ENCODE measurements at places on chromosomes 12 and 14.

DNA sequence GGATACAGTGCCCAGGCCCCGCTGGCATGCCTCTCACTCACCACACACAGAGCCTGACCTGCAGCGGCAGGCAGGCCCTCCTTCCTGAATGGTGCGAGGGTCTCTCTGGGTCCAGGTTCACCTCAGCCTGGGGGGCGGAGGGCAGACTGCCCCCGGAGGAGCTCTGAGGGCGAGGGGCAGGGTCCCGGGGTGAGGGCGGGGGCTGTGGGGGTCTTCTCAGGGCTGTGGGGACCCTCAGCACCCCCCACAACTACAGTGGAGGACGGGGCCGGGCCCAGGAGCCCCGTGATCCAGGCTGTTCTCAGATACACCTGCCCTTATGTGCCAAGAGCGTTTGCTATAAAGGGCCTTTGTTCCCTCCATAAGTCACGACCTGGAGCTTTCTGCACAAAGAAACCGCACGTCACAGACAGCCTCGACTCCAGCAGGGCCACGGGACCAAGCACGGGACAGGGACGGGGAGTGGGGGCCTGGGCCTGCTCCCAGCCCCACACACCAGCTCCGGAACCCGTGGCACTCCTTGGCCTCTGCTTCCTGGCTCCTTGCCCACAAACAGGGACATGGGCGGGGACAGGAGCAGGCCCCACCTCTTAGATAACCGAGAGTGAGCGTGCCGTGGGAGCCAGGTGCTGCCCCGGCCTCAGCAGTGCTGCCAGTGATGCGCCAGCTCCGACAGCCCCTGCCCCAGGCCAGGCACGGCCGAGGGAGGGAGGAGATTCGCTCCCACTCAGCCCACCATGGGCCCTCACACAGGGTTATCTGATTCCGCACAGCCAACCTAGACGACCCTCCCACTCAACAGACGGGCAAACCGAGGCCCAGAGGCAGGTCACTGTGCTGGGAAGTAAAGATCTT, 101.9 kb downstream of the RFLNA start:
- DNase-seq = no peak

DNA sequence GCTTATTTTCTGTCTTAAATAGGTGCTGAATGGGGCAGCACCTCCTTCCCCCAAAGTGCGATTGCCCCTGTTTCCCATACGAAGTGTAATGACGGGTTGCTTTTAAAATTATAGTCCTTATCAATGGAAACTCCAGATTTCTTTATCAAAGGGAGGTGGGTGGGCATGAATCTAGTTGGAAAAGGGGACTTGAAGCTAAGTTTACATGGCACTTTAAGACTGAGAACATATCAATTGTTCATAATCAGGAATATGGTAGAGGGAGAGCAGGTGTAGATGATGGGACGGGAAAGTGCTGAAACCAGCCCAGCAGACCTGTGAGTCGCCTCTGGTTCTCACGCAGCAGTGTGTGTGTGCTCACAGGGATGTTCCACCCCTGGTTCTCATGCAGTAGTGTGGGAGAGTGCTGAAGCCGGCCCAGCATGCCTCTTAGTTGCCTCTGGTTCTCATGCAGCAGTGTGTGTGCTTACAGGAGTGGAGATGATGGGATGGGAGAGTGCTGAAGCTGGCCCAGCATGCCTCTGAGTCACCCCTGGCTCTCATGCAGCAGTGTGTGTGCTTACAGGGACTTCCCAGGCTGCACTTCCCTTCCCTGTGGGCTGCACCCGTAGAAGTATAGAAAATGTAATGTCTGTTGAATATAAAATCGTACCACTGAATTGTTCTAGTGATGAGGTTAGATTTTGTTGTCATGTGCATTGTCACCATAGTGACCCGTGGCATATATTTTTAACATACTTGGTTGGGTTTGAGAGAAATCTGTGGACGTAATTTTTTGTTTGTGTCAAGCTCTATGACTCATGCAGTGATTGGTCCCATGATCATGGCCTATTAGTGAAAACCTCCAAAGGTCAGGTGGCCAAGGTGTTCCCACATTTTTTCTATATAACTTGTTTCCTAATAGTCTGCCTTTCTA, 51.6 kb downstream of the GPATCH2L start:
- DNase-seq = no peak

DNA sequence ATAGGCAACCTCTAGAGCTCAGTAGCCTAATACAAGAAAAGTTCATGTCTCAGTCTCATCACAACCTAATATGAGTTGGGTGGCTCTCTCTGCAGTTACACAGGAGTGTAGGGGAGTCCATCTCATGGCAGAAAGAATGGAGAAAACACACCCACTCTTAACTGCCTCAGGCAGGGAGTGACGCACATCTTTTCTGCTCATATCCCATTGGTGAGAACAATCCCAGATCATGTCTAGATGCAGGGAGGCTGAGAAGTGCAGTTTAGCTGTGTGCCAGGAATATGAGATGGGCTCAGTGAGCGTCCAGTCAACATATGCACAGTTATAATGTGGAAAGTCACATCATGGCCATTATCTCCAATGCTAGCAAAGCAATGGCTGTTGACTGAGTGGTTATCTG, 59.3 kb upstream of the KCNA5 start:
- no peak for DNase-seq

GRCh38 chr12:18967814-18968213, 161.7 kb upstream of the PLEKHA5 start:
- DNase-seq = no peak

DNA sequence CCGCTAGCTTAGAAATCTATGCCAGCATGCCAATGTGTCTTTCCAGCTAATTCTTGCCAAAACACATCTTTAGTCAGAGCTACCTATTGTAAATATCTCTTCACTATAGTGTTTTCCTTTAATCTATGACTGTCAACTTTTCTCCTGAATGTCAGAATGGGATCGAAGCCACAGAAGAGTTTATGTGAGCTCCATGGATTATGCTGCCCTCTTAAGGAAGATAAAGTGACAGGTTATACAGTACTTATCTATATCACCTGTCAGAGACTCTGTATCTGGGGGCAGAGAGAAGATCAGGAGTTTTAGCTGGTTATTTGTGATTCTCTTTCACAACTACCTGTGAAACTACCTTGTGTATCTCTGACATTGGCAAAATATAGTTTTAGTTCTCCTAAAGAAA, 204.3 kb upstream of the SEL1L start:
- DNase-seq = no peak

GRCh38 chr12:31324845-31325523, 966 bp downstream of the SINHCAF start:
- DNase-seq = peak; percentile 44

DNA sequence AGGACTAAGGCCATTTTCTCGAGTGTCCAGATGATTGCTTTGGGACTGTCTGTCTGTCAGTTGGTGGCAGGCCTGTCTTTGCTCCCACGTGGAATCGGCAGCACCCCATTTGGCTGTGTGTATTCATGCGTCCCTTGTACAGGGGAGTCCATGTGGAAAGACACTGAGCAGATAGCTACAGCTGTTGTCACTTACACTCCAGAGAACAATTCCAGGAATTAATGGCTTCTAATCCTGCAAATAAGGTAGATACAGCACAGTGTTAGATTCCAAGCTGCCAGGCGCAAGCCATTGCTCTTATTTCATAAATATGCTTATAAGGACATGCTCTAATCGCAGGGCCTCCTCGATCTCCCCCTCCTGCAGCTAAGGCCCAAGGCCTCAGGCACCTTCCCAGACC, 208.8 kb downstream of the VRK1 start:
- no peak for DNase-seq

DNA sequence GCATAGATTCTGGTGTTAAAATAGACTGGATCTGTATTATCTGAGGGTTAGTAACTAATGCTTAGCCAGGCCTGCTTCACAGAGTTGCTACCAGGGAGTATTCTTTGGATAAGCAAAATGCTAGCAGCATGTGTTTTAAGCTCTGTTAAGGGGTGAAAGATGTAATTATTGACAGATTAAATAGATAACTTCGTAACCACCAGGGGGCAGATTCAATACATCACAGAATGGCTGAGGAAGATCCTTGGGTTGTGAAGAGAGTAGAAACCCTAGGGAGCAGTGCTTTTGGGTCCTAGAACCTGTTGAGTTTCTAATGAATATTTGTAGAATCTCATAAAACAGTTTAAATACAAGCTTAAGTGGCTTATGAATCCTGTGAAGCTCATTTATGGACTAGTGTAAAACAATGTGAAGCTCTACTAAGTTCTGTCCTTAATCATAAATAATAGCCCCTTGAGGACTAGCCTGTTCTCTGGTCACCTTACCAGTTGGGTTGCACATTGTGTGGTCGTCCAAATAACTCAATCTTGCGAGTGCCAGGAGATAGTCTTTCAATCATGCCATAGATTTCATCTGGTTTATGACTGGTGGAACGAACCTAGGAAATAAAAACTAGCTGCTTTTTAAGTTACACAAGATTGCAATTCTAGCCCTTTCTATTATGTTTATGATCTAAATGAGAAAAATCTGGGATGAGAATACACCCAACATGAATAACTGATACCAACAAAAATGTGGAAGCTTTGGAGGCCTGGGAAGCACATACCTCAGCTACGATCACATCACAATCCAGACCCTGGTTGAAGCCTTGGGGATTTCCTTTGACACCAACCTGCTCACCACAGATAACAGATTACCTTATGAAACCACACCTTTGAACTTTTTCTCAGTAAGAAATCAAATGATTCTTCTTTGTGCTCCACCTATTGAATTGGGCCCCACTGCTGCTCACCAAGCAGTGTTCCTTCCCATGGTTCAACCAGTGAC, 12.3 kb downstream of the METTL3 start:
- peak; percentile 63 for DNase-seq

- no peak for DNase-seq
Measured at GRCh38 chr14:104876251-104876699, 11.2 kb downstream of the CEP170B start.

- no peak for DNase-seq
Measured at GRCh38 chr14:90629471-90629870, 186.8 kb downstream of the TTC7B start.

DNA sequence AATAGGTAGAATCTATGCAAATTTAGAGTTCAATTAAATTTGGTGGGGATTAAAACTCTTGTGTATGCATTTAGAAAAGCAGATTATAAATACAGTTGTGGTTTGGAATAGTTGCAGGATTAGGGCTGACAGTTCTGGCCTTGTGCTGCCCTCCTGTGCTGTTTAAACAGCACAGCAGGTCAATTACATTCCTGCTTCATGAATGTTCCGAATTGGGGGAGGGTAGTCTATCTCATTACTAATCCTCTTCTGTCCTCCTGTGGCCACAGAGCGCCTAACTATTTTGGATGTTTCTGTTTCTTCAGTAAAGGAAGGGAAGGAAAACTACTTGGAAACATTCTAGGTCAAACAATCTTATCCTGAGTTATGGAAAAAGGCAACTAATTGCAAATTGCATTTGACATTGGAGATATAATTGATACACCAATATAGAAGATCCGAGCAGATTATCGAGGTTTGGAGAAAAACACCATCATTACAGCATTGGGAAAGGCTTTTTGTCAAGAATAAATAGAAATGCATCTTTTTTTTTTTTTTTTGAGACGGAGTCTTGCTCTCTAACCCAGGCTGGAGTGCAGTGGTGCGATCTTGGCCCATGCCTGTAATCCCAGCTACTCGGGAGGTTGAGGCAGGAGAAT, 8.7 kb upstream of the GPR19 start:
- peak; percentile 89 for DNase-seq

DNA sequence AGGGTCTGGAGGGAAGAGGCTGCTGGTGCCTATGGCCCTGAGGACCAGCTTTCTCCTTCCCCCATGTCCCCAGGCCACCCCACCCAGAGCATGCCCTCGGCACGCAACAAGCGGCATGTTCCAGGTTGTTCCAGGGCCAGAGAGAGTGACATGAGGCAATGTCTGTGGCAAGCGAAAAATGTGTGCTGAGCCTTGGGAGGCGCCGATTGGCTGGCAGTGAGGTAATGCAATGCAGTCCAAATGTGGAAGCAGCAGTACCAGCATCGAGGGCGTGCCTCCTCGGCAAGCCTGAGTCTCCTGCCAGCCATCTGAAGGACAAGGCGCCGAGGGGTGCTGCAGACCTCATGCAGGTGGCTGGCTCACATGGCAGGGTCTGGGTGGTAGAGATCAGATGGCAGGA, 423.8 kb downstream of the NRXN3 start:
- DNase-seq = no peak

DNA sequence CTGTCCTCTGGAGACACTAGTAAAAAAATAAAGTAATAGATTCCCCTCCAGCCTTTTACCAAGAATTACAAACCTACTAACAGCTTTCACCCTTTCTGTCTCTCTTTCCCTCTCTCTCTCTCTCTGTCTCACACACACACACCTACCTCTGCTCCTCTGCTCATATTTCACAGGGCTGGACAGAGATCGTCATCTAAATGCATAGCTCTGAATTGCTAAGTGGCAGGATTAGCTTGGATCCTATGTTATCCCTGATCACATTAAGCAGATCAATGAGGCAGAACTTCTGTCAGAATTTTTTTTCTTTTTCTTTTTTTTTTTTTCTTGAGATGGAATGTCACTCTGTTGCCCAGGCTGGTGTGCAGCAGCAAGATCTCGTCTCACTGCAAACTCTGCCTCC, 22.9 kb downstream of the VCPKMT start:
- no peak for DNase-seq

- DNase-seq = no peak
Measured at GRCh38 chr14:68809524-68809923, 16.7 kb upstream of the ZFP36L1 start.
